Activated naive CD8-positive, alpha-beta T cell treated with anti-CD3 and anti-CD28 coated beads, Interleukin-2, amount 10 ng/mL, durations not matched to agents 7 days and 5 days (primary cell): ENCODE measurements at places on chromosomes 6 and 20. TPM values are rescaled to one million over a fixed set of nuclear protein-coding genes. Genes with fewer than 3 reads are reported as not detected.
A peak's percentile ranks its signal among the peaks of the same experiment; 100 is the strongest.

The BNIP5 gene
- not detected for total RNA-seq

The LST1 gene
- 105 TPM for total RNA-seq

The DYNLT2 gene
- total RNA-seq = 2.3 TPM

GRCh38 chr20:52497731-52498130 is 306.2 kb upstream of the ZFP64 start:
- no peak for DNase-seq

GRCh38 chr20:36703530-36703929 is 42.4 kb downstream of the NDRG3 start:
- no peak for DNase-seq

GRCh38 chr6:57173056-57173885 is 1.1 kb downstream of the BAG2 start:
- peak; percentile 36 for DNase-seq

- DNase-seq = no peak
Measured at GRCh38 chr6:11607383-11607782, 69.8 kb downstream of the TMEM170B start.
